K562 (cell line): ENCODE measurements at places on chromosomes 5 and 9.

DNA sequence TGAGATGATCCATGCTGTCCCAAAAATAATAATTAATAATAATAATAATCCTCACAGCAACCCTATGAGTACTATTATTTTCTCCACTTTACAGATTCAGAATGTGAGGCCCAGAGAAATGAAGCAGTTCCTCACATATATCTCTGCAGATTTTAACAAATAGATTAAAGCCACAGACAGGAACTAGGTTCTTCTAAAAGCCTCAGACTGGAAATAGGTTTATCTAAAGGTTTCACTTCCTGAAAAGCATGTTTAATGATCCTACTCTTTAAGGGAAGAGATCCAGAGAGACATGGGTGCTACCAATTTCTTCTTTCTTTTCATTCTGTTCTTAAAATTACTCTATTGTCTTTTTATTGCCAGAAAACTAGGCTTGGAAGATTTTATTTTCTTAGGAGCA, 1079.4 kb upstream of the COX7C start:
- no peaks in the 10 kb centered on the region; the same call in 2 of the 3 replicates for H3K36me3 ChIP-seq
- DNase-seq = no peak
- H3K4me3 ChIP-seq = no peak overlapping the region
- no peak overlapping the region for H3K27ac ChIP-seq
- no peaks in the 10 kb centered on the region for H3K4me1 ChIP-seq

- no peaks in the 10 kb centered on the region for H3K4me1 ChIP-seq
- H3K27me3 ChIP-seq = no peaks in the 10 kb centered on the region
- H3K27ac ChIP-seq = no peak overlapping the region
- no peak for DNase-seq
- H3K4me3 ChIP-seq = no peak overlapping the region
Observed at GRCh38 chr9:102519423-102519822, 475.7 kb upstream of the CYLC2 start.

GRCh38 chr9:130422546-130422945, 22.2 kb upstream of the ASS1 start:
- no peaks in the 10 kb centered on the region for H3K4me1 ChIP-seq
- no peak overlapping the region for H3K4me3 ChIP-seq
- no peak for DNase-seq

DNA sequence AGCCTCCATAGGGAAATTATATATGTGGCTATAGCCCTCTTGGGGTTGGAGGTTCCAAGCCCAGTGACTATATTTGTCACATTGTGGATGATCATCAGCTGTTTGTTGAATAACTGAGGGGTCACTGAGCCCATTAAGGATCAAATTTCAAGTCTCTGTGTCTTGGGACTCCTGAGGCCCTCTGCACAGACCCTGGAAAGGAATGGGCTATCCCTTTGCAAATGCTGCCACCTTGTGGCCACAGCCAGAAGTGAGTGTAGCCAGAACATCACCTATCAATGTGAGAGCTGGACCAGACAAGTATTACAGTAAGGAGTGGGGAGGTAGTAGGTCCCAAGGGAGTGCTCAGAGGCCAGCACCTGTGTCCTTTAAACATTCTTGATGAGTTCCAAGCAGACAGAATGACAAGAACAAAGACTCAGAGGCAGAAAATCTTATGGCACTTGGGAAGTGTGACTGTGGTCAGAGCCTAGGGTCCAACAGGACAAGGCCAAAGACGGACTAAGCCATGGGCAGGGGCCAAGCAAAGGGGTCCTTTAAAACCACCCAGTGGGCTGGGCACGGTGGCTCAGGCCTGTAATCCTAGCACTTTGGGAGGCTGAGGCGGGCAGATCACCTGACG, 8.2 kb downstream of the RPP25L start:
- no peaks in the 10 kb centered on the region for H3K27me3 ChIP-seq
- DNase-seq = peak; percentile 78
- H3K4me1 ChIP-seq = no peaks in the 10 kb centered on the region
- H3K27ac ChIP-seq = no peak overlapping the region
- no peak overlapping the region for H3K4me3 ChIP-seq
- no peaks in the 10 kb centered on the region for H3K36me3 ChIP-seq

- H3K27me3 ChIP-seq = 0 out of 3 replicates have a peak, but pooled peaks cover 3% of the 10 kb centered on the region
- DNase-seq = no peak
- H3K4me1 ChIP-seq = no peaks in the 10 kb centered on the region
- no peaks in the 10 kb centered on the region for H3K36me3 ChIP-seq
Observed at GRCh38 chr5:148906968-148907367, 80.6 kb downstream of the ADRB2 start.

DNA sequence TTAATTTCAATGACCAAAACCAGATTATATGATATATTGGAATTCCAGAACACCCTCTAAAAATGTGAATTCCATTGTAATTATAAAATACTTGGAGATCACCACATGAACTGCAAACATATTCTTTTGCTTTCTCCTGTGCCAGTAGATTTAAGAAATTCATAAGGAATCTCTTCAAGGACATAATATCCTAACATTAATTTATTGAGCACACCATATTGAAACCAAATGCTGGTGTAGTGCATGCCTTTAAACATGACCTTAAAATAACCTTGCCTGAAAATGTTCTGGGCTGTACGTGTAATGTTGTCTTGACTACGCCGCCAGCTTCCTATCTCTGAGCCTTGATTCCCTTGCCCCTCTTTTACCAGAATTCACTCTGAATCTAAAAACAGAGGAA, 205.0 kb upstream of the ACTBL2 start:
- H3K27ac ChIP-seq = no peak overlapping the region
- H3K36me3 ChIP-seq = no peaks in the 10 kb centered on the region
- DNase-seq = no peak
- no peaks in the 10 kb centered on the region; the same call in 1 of the 2 replicates for H3K4me1 ChIP-seq
- no peaks in the 10 kb centered on the region for H3K27me3 ChIP-seq
- H3K4me3 ChIP-seq = no peak overlapping the region

DNA sequence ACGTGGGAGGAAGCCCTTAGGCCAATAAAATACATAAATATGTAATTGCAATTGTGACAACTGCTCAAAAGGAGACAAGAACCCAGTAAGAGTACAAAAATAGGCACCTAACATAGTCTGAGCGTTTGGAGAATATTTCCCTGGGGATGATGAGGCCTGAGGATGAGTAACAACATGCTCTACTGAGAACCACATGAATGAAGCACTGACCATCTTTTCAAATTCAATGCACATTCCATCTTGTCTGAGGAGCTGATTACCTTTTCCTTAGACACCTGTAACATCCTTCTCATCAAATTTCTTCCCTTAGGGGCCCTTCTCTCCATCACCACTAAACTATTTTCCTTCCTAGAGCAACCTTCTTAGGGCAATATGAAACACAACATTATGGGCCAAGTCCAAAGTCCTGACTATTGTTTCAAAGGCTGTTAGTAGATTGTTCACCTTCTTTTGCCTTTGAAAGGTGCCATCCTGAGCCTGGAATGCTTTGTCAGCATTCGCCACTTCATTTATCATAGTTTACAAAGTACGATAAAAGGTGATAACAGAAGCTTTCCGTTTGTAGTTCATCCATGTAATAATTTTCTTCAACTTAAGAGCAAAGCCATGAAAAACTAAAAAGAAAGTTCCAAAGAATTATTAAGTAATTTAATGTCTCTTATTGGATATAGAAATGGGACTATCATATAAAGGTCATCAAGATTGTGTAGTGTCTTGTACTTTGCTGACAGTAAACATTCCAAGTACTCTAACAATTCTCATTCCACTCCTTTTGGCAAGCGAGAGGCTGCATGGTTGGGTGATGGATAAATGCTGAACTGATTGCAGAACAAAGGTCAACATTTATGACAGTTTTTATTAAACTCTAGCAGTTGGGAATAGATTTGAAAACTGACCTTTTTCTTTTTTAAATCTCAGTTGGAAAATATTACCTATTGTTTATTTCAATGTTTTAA, 471.3 kb downstream of the PDE4D start:
- H3K4me3 ChIP-seq = no peak overlapping the region
- no peaks in the 10 kb centered on the region for H3K4me1 ChIP-seq
- no peak overlapping the region for H3K27ac ChIP-seq
- no peak for DNase-seq

DNA sequence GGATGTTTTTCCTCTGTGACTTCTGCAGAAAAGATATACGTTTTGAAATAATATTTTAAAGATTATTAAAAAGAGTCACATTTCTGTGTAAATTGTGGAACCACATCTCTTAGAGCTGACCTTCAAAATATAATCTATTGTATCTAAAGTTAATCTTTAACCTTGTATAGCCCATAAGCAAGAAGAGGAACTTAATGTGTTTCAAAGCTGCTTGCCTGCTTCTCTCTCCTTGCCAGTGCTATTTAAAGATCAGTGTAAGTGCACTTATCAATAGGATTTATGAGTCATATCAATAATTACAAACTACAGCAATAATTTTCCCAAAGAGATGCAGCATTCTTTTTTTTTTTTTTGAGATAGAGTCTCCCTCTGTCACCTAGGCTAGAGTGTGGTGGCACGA, 29.4 kb upstream of the GDA start:
- no peaks in the 10 kb centered on the region for H3K27me3 ChIP-seq
- no peak overlapping the region for H3K27ac ChIP-seq
- H3K36me3 ChIP-seq = peaks cover 10% of the 10 kb centered on the region
- H3K4me3 ChIP-seq = no peak overlapping the region
- DNase-seq = no peak

- no peaks in the 10 kb centered on the region for H3K4me1 ChIP-seq
- no peak for DNase-seq
- peaks cover 3% of the 10 kb centered on the region; the same call in 1 of the 3 replicates for H3K36me3 ChIP-seq
- no peak overlapping the region for H3K27ac ChIP-seq
- peaks cover 27% of the 10 kb centered on the region for H3K27me3 ChIP-seq
Observed at GRCh38 chr5:10673017-10673389, 88.0 kb downstream of the DAP start.

- H3K4me3 ChIP-seq = no peak overlapping the region
- peaks cover 4% of the 10 kb centered on the region; the same call in 1 of the 3 replicates for H3K27me3 ChIP-seq
- DNase-seq = no peak
- no peak overlapping the region for H3K27ac ChIP-seq
Observed at GRCh38 chr9:124805186-124805585, 28.3 kb downstream of the OLFML2A start.

- DNase-seq = no peak
- peaks cover 23% of the 10 kb centered on the region; the same call in 2 of the 3 replicates for H3K27me3 ChIP-seq
- H3K27ac ChIP-seq = no peak overlapping the region
- H3K4me3 ChIP-seq = no peak overlapping the region
Observed at GRCh38 chr9:93185266-93186214, 1.6 kb downstream of the WNK2 start.

GRCh38 chr5:128722551-128722950, 184.5 kb upstream of the FBN2 start:
- H3K27me3 ChIP-seq = no peaks in the 10 kb centered on the region
- no peak overlapping the region for H3K4me3 ChIP-seq
- no peaks in the 10 kb centered on the region for H3K36me3 ChIP-seq
- DNase-seq = no peak
- H3K27ac ChIP-seq = no peak overlapping the region

GRCh38 chr5:22938362-22938761, 85.2 kb upstream of the CDH12 start:
- no peaks in the 10 kb centered on the region for H3K27me3 ChIP-seq
- no peaks in the 10 kb centered on the region for H3K4me1 ChIP-seq
- no peak overlapping the region for H3K27ac ChIP-seq
- DNase-seq = no peak

DNA sequence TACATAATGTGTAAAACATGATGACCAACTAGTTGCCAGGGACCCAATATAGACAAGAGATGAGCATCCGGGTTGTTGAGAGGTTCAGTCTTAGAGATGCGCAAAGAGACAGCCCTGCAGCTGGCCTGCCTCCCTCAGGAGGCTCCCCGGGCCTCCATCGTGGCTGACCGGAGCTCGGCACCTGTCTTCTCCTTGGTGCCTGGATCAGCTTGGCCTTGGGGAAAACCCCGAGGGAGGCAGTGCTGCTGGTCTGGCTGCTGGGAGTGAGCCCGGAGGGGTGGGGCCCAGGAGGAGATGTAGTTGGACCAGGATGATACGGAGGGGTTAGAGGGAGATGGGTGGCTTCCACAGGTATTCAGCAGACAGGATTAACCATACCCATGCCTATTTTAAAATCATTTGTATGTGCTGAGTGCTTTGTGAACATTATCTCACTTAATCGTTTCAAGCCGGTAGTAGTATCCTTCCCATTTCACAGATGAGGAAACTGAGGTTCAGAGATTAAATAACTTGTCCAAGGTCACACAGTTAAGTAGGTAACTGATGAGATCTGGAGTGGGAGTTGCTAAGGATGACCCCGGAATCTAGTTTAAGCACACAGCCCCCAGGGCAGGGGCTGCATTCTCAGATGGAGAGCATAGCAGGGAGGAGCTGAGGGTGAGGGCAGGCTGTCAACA, 173.8 kb downstream of the COL23A1 start:
- no peaks in the 10 kb centered on the region for H3K36me3 ChIP-seq
- H3K4me3 ChIP-seq = no peak overlapping the region
- H3K27me3 ChIP-seq = peaks cover 10% of the 10 kb centered on the region; the same call in 2 of the 3 replicates
- H3K27ac ChIP-seq = no peak overlapping the region
- H3K4me1 ChIP-seq = peaks cover 4% of the 10 kb centered on the region

- H3K27me3 ChIP-seq = no peaks in the 10 kb centered on the region
- no peak for DNase-seq
- no peak overlapping the region for H3K27ac ChIP-seq
- H3K4me1 ChIP-seq = no peaks in the 10 kb centered on the region
Observed at GRCh38 chr5:125536095-125536494, 789.7 kb upstream of the ZNF608 start.

- peak overlapping the region; percentile 88 for H3K27ac ChIP-seq
- H3K27me3 ChIP-seq = no peaks in the 10 kb centered on the region
- H3K36me3 ChIP-seq = peaks cover 77% of the 10 kb centered on the region
- no peak overlapping the region for H3K4me3 ChIP-seq
- H3K4me1 ChIP-seq = no peaks in the 10 kb centered on the region
Observed at GRCh38 chr5:72234265-72234700, 85.8 kb downstream of the MRPS27 start.

DNA sequence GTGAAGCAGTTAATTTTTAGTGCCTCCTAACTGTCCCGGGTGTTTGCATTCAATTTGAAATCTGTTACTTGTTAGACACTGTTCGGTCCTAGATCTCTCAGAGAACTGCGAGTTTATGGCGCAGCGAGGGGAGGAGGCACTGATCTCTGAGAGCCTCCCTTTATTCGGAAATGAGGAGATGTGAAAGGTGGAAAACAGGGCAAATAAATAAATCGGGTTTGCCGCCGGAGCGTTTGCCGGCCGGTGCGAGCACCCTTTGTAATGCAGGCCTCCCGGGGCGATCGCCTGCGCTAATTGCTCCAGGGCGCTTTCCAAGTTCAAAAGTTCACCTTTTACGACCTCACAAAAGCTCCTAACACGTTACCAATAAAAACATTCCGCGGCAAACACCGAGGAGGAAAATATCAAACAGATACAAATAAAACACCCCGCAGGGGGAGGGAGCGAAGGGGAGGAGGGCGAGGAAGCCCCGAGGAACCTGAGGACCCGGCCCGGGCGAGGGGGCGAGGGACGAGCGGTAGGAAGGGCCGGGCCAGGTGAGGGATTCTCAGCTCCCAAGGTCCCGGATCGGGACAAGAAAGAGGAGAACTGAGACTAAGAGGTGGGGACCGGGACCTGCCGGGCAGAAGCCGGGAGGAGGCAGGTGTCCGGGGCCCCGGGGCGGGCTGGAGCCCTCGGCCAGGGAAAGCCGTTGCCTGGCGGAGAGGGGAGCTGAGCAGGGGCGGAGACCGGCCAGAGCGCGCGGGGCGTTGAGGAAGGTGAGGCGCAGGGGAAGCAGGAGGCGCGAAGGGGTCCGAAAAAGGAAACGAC, 1.4 kb downstream of the NR6A1 start:
- DNase-seq = peak; percentile 49
- no peaks in the 10 kb centered on the region for H3K27me3 ChIP-seq
- peak overlapping the region; percentile 93 for H3K27ac ChIP-seq
- H3K36me3 ChIP-seq = 0 out of 3 replicates have a peak, but pooled peaks cover 2% of the 10 kb centered on the region
- peak overlapping the region; percentile 48 for H3K4me3 ChIP-seq
